ENCODE measurements at places on chromosomes 6 and 20.

DNA sequence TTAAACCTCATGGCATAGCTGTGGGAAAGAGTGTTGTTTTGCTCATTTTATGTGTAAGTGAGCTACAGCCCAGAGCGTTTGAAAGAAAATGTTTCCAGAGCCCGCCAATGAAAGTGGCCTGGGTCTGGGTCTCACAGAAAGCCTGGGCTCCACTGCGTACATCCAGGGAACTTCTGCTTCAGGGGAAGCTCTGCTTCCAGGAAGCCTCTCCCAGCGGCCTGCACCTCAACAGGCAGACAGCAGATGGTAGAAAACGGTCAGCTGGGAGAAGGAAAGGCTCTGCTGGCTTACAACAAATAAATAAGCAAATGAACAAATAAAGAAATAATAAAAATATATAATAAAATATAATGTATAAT is 270.5 kb upstream of the SUPT3H start:
- no peak for DNase-seq

DNA sequence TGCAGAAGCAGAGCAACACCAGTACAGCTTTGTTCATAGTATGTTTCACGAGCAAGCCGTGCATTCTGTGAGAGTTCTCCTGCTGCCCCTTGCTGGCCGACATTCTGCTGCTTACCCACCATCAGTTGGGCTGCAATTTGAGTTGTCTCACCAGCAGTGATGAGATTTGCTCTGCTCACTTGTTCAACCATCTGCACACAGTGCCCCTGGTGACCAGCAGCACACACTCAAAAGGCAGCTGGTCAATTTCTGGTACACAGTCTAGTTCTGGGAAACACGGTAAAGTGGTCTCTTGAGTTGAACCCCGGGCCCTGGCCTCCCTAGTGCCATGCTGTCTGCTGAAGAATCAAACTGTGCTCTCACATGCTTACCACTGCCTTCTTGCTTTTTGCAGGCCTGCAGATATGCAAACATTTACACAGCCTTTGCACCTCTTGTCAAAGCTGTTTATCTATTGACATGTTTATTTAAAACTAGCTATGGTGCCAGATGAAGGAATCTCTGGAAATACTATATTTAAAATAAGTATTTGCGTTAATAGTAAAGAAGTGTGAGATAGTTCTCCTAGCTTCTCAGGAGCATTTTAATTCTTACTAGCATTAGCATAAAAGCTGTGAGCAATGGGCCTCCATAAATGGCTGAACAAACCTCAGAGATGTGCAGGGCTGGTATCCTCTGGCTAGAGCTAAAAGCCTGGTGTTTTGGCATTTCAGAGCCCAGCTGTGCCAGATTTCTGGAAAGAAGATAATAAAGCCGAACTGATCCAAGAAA is 234.3 kb downstream of the ARHGAP18 start:
- DNase-seq = no peak

- DNase-seq = no peak
Measured at GRCh38 chr20:33273117-33273851, 9.7 kb upstream of the BPIFB1 start.

DNA sequence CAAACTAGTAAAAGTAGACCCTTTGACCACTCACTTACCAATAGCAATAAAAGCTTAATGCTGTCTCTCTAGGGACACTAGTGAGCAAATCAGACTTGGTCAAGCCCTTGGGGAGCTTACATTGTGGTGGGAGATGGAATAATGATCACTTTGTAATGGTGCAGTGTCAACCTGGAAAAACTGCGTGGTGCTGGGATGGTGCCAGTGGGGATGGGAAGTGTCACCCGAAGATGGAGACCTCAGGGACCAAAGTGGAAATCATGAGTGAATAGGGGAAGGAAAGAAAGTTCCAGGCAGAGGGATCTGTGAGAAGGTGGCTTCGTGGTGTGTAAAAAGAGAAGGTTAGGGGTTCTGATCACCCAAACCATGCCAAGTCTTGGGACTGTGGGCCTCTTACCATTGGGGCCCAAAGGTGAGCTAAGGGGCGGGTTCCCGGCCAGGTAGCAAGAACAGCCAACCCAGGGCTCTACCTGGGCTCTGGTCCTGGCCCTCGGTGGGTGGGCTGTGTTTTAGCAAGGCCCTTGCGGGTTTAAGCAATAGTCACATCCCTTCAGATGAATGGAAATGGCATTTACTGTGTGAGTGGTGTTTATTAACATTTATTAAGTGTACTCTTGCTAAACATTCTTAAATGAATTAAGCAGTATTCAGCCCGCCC is 15.5 kb downstream of the DYNLRB1 start:
- no peak for DNase-seq
